Epithelial cell of prostate (primary cell): ENCODE measurements at places on chromosomes 12 and 14.
A peak's percentile ranks its signal among the peaks of the same experiment; 100 is the strongest.

GRCh38 chr12:127681151-127681754 lies 585.7 kb upstream of the TMEM132C start:
- no peak for DNase-seq

DNA sequence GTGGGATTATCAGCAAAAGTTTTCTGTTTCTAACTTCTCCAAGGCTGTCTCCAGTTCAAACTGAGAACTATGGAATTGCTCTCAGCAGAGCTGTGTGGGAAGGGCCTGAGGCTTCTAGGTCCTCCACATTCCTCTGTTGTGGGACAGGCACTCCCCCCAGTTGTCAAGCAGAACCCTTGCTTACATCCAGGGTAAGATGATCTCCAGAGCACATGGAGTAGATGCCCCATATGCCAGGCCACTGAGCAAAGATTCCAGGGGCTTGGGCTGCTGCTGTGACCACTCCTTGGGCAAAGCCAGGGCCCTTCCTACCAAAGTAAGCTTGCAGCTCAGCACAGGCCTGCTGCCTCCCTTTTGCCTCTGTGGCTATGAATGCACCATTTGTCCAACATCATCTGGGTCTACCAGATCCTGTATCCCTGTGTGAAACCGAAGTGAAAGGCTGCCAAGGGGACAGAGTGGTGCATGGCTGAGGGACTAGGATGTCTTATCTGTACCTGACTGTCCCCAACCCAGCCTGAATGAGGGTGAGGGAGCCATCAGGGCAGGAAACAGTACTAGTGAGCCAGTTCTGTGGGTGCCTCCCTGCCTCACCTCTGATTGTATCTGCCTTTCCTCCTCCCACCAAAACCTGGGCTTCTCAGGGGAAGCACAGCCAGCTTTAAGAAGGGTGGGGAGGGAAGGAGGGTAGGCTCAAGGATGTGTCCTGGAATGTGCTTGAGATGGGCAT lies 13.1 kb upstream of the ESPL1 start:
- DNase-seq: no peak

GRCh38 chr12:53696285-53696654 lies 20.4 kb upstream of the ATP5MC2 start:
- peak; percentile 80 for DNase-seq

GRCh38 chr12:85301051-85301450 lies 21.0 kb downstream of the ALX1 start:
- DNase-seq: peak; percentile 12

DNA sequence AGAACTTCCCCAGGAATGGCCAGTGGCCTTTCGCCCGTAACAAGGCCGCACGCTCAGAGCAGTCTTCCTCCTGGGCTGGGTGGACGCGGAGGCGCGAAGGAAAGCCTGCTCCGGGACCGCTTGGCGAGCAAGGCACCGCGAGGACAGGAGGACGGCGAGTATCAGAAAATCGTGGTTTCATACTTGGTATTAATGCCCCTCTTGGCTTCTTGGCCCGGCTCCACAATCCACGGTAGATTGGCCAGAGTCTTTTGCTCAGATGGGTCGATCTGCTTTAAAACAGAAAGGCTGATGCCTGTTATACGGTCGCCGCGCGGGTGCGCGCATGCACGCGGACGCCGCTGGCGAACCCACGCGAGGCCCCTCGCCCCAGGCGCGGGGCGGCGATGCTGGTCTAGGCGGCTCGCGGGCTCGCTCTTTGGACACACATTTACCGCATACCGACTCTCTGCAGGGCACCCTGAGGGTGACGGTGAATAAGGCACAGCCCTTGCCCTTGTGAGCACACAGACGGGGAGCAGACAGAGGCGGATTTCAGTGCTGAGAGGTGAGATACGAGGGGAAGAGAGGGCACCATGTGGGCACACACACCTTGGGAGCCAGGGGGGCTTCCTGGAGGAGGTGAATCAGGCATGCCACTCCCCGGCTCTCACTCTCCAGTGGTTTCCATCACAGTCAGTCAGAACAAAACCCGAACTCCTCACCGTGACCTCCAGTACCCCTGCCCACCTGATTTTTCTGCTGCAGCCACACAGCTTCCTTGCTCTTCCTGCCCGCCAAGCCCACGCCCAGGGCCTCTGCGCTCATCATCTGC lies 100.7 kb downstream of the APAF1 start:
- DNase-seq: no peak
